ENCODE measurements at places on chromosomes 11 and 22.
A peak's percentile ranks its signal among the peaks of the same experiment; 100 is the strongest.

GRCh38 chr22:23695571-23696325, 4.9 kb downstream of the RGL4 start:
- DNase-seq, result peak; percentile 65

GRCh38 chr22:27220339-27220738, 563.0 kb downstream of the MIAT start:
- no peak for DNase-seq

- DNase-seq, result no peak
Measured at GRCh38 chr22:35960854-35961253, 67.8 kb downstream of the RBFOX2 start.

- DNase-seq, result no peak
Measured at GRCh38 chr11:75449776-75450175, 16.8 kb upstream of the KLHL35 start.

DNA sequence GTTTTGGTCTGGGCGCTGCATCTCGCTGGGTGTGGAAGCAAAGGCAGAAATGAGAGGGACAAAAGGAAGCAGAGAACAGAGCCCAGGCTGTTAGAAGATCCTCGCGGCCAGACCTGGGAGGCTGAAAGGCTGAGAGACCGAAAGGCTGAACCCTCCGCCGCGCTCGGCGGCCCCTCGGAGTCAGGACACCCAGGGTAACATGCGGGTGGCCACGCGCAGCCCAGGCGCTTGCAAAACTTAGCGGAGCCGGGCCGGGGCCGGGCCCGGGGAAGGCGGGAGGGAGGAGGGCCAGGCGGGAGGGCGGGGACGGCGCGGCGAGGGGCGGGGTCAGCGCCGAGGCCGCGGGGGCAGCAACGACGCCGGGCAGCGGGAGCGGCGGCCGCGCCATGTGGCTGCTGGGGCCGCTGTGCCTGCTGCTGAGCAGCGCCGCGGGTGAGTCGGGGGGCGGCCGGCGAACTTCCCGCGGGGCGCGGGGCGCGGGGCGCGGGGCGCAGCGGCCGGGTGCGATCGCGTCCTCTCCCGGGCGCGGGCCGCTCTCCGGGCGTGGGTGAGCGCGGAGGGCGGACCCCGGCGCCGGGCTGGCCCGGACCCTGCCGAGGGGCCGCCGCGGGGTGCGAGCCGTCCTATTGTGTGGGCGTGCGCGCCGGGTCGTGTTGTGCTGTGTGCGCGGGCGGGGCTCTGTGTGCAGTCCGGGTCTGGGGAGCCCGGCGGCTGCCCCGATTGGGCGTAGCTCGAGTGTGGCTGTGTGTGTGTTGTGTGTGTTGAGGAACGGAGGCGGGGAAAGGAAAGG, at the start of gene LDLRAD3:
Gene LDLRAD3 (plus strand): TSS at position 350 of the 790 bp plus-strand sequence. CDS start 37 bp downstream, at position 387.
- peak; percentile 74 for DNase-seq

DNA sequence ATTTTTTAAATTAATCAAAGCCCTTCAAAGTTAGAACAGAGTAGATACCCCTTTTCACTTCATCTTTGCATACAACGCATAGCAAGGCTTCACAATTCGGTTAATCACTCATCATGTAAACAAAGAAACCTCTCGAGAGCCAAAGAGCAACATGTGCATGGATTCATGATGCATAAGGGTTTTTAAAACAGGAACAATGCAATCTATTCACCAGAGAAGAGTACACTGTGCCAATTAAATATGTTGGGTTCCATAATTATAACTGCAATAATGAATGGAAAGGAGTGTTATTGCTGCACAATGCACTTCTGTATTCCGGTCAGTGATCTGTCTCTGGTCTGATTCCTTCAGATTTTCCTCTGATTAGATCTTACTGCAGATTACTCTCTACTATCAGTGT, 45.3 kb downstream of the CADM1 start:
- DNase-seq, result no peak

DNA sequence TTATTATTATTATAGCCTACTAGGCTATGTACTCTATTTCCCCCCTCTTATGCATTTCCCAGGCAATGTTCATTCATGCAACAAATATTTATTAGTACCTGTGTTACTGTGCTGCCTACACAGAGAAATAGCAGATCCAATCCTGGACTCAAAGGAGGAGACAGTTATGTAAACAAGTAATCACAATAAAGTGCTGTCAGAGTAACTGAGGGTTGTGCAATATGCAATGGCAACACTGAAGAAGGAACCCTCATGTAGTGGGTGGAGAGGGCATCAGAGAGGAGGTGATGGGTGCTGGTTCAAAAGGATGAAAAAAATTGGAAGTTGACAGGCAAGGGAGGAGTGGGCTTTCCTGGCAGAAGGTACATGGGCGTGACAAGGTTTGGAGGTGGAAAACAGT, 886 bp upstream of the P4HA3 start:
- DNase-seq, result peak; percentile 80

GRCh38 chr11:19614370-19614940, 98.2 kb upstream of the NAV2 start:
- peak; percentile 76 for DNase-seq

- DNase-seq, result no peak
Measured at GRCh38 chr11:86212019-86212611, 32.4 kb upstream of the EED start.

DNA sequence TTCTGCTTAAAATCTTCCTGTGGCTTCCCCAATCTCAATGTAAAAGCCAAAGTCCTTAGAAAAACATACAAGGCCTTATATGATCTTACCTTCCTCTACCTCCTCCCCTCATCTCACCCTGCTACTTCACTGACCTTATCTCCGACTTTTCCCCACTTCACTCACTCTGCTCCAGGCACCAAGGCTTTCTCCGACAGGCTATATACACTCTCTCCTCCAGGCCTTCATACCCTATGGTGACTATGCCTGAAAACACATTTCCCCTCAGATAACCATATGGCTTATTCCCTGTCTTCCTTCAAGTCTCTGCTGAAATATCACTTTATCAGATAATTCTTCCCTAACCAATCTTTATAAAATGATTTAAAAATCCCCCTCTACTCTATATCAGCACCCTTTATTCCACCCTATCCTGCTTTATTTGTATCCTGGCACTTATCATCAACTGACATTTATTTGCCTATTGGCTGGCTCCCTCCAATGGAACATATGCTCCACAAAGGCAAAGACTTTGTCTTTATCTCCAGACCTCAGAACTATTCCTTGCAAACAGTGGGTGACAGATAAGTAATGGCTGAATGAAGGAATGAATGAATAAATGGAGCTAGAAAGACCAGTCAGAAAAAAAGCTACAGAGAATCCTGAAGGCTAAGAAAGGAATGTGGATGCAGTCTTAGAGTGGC, 52.7 kb downstream of the PAK1 start:
- DNase-seq, result no peak

DNA sequence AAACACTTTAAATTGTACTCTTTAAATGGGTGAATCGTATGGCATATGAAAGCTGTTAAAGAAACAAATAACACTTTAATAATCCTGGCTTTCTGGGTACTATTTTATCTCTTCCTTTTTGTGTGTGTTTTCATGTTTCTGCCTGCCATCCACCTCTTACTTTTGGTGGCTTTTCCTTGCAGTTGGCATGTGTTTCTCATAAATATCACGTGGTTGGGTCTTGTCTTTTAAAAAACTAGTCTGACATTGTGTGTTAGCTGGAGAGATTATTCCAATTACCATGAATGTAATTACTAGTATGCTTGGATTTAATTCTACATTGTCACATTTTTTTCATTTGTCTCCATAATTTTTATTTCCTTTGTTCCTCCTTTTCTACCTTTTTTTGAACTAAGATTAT, 262.9 kb upstream of the B3GAT1 start:
- DNase-seq, result no peak

GRCh38 chr11:66190786-66191185, 77.7 kb upstream of the RAB1B start:
- no peak for DNase-seq

DNA sequence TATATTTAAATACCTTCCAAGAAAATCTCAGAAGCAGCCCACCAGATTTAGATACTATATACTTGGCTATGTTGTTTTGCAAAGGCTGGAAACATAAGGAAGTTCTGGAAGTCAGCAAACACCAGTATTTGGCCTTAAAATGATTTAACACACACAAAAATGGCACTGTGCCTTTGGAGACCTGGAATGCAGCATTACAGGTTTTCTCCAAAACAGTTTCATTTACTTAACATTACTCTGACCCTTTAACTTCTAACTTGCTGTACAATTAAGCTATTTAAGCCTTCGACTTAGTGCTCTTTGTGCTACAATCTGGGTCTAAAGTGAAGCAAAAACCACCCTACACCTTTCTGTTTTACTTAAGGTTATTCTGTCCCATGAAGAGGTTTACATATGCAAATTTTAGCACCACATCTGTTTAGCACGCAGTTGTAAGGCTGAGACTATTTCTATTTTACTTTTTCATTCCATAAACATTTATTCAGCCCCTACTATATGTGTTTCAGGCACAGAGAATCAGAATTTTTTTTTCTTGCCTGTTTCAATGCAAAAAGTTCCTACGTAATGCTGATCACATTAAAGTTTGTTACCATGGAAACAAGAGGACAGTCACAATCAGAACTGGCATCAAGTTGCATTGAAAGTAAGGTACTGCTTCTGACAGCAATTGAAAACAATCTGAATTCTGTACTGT, 70.3 kb downstream of the MAML2 start:
- no peak for DNase-seq

GRCh38 chr22:44023404-44024287, 456 bp upstream of the PARVB start:
- DNase-seq, result peak; percentile 52

DNA sequence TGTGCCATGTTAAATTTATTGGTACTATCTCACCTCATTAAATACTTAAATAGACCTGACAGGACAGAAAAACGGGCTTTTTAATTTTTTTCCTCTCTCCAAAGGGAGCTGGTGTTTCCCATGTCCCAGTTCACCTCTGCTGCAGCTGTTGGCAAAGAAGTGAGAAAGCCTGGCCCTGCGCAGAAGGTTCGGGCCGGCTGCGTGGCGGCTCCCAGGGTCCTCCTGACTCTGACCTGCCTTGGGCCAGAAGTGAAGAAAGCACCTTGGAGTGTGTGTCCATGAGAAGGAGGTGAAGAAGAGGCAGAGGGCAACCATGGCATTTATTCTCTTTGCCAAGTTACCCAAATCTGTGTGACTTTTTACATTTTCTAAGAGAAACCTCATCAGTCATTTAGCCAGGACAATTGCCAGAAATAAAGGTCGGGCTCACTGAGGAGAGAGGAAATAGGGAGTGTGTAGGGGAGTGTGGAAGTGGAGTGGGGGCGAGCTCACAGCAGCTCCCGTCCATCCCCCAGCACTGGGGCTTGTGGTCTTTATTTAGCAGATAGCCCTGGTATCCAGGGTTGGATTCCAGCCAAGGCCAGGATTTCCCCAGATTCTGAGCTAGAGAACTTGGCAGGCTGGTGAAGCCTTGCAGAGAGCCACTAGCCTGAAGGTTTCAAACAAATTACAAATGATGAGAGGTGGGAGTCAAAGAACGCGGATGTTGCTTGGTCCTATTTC, 102.4 kb upstream of the CADM1 start:
- no peak for DNase-seq

- no peak for DNase-seq
Measured at GRCh38 chr11:116697011-116697410, 75.8 kb downstream of the BUD13 start.

DNA sequence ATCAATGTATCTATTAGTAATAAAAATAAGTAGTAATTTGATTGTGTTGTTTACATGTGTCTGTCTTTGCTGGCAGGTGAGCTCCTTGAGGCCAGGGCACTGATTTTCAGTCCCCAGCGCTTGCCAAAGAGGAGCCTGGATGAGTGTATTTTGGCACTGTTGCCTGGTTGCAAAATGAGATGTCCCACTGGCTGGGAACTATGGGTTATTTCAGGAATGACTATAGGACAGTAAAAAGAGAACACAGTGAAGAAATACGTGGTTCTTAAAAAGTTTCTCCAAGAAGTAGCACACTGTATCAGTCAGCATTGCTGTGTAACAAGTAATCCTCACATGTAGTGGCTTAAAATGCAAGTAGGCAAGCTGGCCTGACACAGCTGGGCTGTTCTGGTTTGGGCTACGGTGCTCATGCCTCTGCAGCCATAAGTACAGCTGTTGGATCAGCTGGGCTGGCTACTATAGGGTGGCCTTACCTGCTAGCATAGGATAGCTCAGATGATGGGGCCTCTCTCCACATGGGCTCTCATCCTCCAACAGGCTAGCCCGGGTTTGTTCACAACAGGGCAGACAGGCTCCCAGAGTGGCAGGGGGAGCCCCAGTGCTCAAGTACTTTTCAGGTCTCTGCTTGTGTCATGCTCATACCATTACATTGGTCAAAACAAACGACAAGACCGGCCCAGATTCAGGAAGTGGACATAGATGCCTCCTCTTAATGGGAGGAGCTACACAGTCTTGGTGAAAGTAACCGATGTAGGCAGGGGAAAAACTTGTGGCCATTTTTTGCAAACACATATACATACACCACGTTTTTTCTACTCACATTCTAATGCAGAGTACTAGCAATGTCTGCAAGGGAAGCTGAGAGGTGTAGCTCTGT, 399.1 kb downstream of the LARGE1 start:
- DNase-seq, result no peak

DNA sequence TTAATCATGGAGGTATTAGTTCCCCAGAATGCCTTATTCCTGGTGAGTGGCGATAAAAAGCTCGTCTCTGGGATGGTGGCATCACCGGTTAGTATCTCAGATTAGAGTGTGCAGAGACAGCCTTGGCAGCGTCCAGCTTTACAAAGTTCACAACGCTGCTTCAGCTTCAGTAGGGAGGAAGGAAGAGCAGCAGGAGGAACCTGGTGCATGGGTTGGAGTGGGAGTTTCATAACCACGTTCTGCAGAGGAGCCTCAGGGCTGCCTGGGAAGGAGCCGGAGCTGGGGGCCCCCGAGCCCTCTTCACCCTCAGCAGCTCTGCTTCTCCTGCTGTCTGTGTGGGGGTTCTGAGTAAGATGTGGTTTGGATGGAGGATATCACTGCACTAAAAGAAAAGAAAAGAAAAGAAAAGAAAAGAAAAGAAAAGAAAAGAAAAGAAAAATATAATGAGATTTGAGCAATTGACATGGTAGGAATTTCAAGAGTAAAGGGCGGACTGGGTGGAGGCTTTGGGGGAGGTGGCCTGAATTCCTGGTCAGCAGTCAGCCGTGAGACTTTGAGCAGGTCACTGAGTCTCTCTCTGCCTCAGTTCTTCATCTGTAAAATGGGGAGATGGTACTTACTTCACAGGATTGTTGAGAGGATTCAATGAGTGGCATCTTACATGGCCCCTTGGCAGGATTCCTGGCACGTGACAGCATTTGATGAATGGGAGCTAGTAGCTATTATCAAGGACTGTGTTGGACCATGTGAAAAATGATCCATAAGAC, 6.5 kb downstream of the ASPHD2 start:
- peak; percentile 36 for DNase-seq

GRCh38 chr22:43015677-43016042, 711 bp upstream of the PACSIN2 start:
- DNase-seq, result no peak
